Activated CD4-positive, alpha-beta T cell treated with anti-CD3 and anti-CD28 coated beads, Interleukin-2, amount 10 ng/mL, durations not matched to agents 7 days and 5 days (primary cell): ENCODE measurements at places on chromosomes 11 and 22. TPM values are rescaled to one million over a fixed set of nuclear protein-coding genes. Genes with fewer than 3 reads are reported as not detected.

CHRDL2 gene
- total RNA-seq = not detected

IL17REL gene
- total RNA-seq = not detected

TRPC6 gene
- not detected for total RNA-seq

FZD4 gene
- total RNA-seq = 0.02 TPM

DNA sequence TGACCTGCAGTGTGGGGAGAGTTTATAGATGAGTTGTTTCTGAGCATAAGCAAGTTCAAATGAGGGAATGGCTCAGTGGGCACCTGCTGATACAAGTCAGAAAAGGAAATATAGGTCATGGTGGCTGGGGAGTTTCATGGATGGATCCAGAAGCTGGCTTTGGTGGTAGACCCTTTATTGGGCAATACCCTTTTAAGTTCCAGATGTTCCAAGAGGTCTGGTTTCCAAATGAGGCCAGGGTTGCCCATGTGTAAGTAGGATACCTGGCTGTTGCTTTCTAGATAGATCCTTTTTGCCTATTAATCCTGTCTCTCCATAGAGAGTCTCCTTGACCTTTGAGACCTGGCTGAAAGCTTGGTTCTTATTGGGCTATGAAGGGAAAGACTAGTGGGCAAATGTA, 2.2 kb downstream of the STIM1 start:
- peak overlapping the region; percentile 98 for H3K4me3 ChIP-seq
- H3K36me3 ChIP-seq = peaks cover 30% of the 10 kb centered on the region
- H3K27me3 ChIP-seq = no peaks in the 10 kb centered on the region
- DNase-seq = no peak
- peak overlapping the region; percentile 79 for H3K27ac ChIP-seq
- peaks cover 71% of the 10 kb centered on the region for H3K4me1 ChIP-seq

DNA sequence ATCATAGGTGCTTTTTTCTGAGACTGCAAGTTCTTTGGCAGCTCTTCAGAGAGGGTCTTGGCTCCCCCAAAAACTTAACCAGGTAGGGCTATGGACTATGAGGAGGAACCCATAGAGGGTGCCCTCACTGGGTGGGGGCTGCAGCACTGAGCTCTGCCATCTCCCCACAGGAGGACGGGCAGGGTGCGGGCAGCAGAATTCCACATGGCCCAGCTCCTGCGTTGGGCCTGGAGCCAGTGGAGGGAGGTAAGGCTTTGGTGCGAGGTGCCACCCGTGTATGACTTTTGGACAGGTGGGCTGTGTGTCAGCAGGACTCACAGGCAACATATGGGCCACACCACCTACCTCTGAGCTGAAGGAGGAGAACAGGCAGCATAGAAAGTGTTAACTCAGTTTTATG, 58.4 kb downstream of the PISD start:
- no peak overlapping the region for H3K27ac ChIP-seq
- H3K27me3 ChIP-seq = no peaks in the 10 kb centered on the region
- no peaks in the 10 kb centered on the region for H3K4me1 ChIP-seq
- no peak for DNase-seq

- no peak overlapping the region for H3K27ac ChIP-seq
- H3K4me1 ChIP-seq = peaks cover 2% of the 10 kb centered on the region
- no peak for DNase-seq
Measured at GRCh38 chr11:14189874-14190273, 169.1 kb downstream of the RRAS2 start.

GRCh38 chr11:75471176-75471973, 38.4 kb upstream of the KLHL35 start:
- H3K4me3 ChIP-seq = no peak overlapping the region
- peaks cover 22% of the 10 kb centered on the region for H3K4me1 ChIP-seq
- no peak for DNase-seq
- H3K27ac ChIP-seq = no peak overlapping the region
- peaks cover 2% of the 10 kb centered on the region for H3K36me3 ChIP-seq

- H3K27ac ChIP-seq = no peak overlapping the region
- H3K4me3 ChIP-seq = no peak overlapping the region
- H3K4me1 ChIP-seq = no peaks in the 10 kb centered on the region
- no peaks in the 10 kb centered on the region for H3K36me3 ChIP-seq
Measured at GRCh38 chr11:83355391-83355790, 69.2 kb upstream of the CCDC90B start.

DNA sequence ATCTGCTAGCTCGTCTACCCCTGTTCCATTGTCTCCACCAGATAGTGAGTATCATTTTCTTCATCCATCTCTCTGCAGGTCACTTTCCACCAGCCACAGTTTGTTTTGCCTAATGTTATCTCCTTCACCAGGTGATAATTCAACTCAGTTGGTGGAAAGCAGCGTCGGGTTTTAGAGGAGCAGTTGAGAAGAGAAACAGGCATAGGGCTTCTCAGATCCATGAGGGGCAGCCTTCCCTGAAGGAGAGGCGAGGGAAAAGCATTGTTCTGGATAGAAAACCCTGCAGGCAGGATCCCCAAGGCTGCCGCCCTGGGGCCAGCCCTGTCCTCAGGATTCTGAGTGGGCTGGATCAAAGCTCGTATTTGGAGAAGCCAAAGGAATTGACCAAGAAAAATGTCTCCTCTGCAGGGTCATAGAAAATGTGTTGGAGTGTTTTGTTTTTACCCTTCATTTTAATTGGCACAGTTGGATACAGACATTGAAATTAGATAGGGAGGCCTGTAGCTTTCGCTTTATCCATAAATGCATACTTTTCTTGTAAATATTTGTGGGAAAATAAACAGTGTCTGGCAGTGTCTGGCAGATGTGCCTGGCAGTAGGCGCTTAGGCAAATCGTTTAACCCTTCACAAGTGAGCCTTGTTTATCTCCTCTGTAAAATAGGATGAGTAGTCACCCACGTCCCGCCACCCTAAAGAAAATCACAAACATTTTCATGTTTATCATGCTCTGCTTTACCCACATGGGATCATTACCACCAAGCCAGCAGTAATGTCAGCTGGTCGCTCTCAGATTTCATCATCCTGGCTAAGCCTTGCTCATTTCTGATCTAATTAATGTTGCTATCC, 73.4 kb upstream of the TTC12 start:
- no peaks in the 10 kb centered on the region for H3K36me3 ChIP-seq
- H3K4me1 ChIP-seq = peaks cover 9% of the 10 kb centered on the region
- no peak overlapping the region for H3K4me3 ChIP-seq
- peaks cover 37% of the 10 kb centered on the region for H3K27me3 ChIP-seq

- no peaks in the 10 kb centered on the region for H3K4me1 ChIP-seq
- no peaks in the 10 kb centered on the region for H3K27me3 ChIP-seq
- DNase-seq = no peak
- no peak overlapping the region for H3K27ac ChIP-seq
- no peak overlapping the region for H3K4me3 ChIP-seq
Measured at GRCh38 chr22:34579519-34579918, 486.4 kb upstream of the ISX start.
